ENCODE measurements at places on chromosomes 13 and 19. TPM values are rescaled to one million over a fixed set of nuclear protein-coding genes. Genes with fewer than 3 reads are reported as not detected.

VAV1 gene
- total RNA-seq: 0.60 TPM

ASF1B gene
- 4.5 TPM for total RNA-seq

VSTM1 gene
- total RNA-seq: not detected

ERFL gene
- total RNA-seq: 0.27 TPM

CCDC8 gene
- total RNA-seq: 1.1 TPM

N4BP2L2 gene
- 64.0 TPM for total RNA-seq

SHC2 gene
- total RNA-seq: 30.3 TPM

ZNF331 gene
- total RNA-seq: 5.0 TPM

ZNF560 gene
- not detected for total RNA-seq

RPL36 gene
- total RNA-seq: 433 TPM

GATAD2A gene
- 48.6 TPM for total RNA-seq

- H3K4me3 ChIP-seq: no peak overlapping the region
- H3K27ac ChIP-seq: no peak overlapping the region
- H3K36me3 ChIP-seq: no peaks in the 10 kb centered on the region
- peak; percentile 7 for DNase-seq
- no peaks in the 10 kb centered on the region for H3K4me1 ChIP-seq
These were observed 1.9 kb downstream of the ATP4B start for GRCh38 chr13:113656003-113656588.

DNA sequence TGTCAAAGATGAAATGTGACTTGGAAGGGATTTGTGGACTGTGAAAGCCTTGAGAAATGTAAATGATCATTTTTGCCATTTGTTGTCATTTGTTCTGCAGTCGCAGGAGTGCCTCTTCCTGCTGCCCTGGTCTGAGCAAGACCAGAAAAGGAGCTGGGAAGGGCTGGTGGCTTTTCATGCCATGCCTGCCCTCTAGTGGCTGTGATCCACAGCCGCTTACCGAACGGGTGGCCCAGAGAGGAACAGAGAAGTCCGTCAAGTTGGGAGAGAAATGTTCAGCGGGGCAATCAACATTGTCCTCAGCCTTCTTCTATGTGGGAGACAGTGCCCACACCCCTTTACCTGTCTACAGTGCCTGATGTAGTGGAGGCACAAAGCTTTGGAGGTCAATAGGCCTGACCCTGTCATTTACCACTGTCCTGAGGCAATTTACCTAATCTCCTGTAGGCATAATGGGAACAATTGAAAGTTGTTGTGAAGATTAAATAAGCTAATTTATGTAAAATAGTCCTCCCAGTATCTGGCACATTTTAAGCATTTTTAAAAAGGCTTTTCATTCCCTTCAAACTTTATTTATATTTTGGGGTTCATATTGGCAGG lies 224.5 kb downstream of the B3GLCT start:
- H3K4me1 ChIP-seq: no peaks in the 10 kb centered on the region
- DNase-seq: peak; percentile 78
- H3K36me3 ChIP-seq: no peaks in the 10 kb centered on the region

GRCh38 chr13:30318026-30318425 lies 10.7 kb upstream of the KATNAL1 start:
- no peaks in the 10 kb centered on the region for H3K4me1 ChIP-seq
- no peak overlapping the region for H3K4me3 ChIP-seq
- DNase-seq: no peak
- H3K27me3 ChIP-seq: no peaks in the 10 kb centered on the region
- H3K27ac ChIP-seq: no peak overlapping the region

GRCh38 chr13:19838865-19839275 lies 24.6 kb downstream of the ZMYM5 start:
- H3K4me1 ChIP-seq: no peaks in the 10 kb centered on the region
- H3K36me3 ChIP-seq: no peaks in the 10 kb centered on the region
- no peaks in the 10 kb centered on the region for H3K27me3 ChIP-seq

DNA sequence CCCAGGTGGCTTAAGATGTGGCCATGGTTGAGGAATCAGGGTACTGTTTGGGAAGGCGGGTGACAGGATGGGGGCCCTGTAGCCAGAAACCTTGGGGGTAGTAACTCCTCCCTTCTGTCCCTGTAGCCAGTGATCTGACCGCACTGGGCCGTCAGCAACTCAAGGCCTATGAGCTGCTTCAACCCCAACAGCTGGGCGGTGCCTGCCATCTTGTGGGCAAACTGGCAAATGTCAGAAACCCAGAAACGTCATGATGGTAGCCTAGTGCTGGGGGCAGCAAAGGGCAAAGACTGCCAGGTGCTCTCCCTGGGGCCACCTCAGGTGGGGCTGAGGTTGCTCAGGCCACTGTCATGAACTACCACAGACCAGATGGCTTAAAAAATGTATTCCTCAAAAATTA lies 3.5 kb downstream of the COPE start:
- DNase-seq: peak; percentile 39
- H3K36me3 ChIP-seq: no peaks in the 10 kb centered on the region
- peaks cover 22% of the 10 kb centered on the region for H3K4me1 ChIP-seq
- no peak overlapping the region for H3K4me3 ChIP-seq

DNA sequence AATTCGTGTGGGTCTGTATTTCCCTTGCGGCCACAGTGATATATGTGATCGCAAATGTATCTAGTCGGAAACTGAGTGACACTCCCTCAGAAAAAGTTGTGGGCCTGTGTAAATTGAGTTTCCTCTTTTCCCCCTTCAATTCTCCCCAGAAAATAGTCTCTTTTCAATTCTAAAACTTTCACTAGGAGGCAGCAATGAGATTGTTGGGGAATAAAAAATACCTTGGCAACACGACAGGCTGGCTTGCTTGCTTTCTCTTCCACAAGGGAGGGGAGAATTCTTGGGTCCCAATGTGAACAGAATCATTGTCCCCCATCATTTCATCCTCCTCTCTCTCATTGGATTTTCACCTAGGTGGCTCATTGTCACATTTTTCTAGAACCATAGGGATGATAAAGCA lies 3.7 kb upstream of the SOX21 start:
- no peaks in the 10 kb centered on the region for H3K36me3 ChIP-seq
- H3K4me1 ChIP-seq: peaks cover 23% of the 10 kb centered on the region
- H3K4me3 ChIP-seq: no peak overlapping the region
- H3K27ac ChIP-seq: no peak overlapping the region

GRCh38 chr19:58572818-58573657 lies at the start of gene MZF1:
Gene MZF1 (minus strand): TSS chr19:58573335. CDS start chr19:58571389, 1,946 bp downstream.
- peaks cover 6% of the 10 kb centered on the region for H3K36me3 ChIP-seq
- no peaks in the 10 kb centered on the region for H3K27me3 ChIP-seq
- H3K27ac ChIP-seq: peak within 1 kb of the TSS; percentile 97
- peaks cover 28% of the 10 kb centered on the region for H3K4me1 ChIP-seq

- H3K4me1 ChIP-seq: peaks cover 39% of the 10 kb centered on the region
- no peak for DNase-seq
- peaks cover 10% of the 10 kb centered on the region for H3K27me3 ChIP-seq
- H3K27ac ChIP-seq: no peak overlapping the region
These were observed 3.0 kb downstream of the IRS2 start for GRCh38 chr13:109783447-109783814.

DNA sequence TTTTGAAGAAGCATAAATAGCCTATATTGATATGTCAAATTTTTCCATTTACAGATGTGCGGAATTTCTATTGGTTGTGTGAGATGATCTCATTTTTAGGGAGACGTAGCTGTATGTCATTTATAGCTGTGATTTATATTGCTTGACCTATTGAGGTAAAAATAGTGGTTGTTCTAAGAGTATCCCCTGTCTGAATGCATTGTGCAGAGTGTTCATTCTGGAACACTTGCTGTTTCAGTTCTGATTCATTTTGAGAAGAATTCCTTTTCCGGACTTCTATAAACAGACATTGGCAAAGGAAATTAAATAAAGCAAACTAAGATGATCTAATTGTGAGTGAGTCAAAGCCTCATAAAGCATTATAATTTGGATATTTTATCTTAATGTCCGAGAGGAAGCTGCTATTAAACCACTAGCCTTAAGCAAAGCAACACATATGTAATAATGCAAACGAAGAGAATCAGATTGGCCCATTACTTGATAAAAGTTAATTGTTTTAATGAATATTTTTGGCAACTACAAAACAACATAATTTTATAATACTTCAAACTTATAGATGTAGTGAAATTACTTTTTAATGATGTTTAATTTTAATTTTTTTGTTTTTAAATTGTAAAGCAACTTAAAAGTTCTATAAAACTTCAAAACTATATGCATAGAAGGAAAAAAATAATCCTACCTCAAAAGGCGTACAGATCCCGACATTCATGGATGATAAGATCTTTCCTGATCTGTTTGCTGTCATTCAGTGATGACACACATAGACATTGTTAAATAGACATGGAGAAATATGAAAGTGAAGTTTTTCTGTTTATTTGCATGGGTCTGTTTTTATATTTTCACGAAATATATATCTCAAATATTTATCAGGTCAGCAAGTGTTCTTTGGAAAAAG lies 942.6 kb upstream of the SLC10A2 start:
- DNase-seq: no peak
- H3K27me3 ChIP-seq: no peaks in the 10 kb centered on the region
- H3K36me3 ChIP-seq: no peaks in the 10 kb centered on the region
- H3K4me3 ChIP-seq: no peak overlapping the region
- H3K27ac ChIP-seq: no peak overlapping the region

- H3K4me3 ChIP-seq: no peak overlapping the region
- H3K4me1 ChIP-seq: peaks cover 34% of the 10 kb centered on the region
- no peak overlapping the region for H3K27ac ChIP-seq
These were observed 13.6 kb downstream of the LATS2 start for GRCh38 chr13:21047591-21048282.

DNA sequence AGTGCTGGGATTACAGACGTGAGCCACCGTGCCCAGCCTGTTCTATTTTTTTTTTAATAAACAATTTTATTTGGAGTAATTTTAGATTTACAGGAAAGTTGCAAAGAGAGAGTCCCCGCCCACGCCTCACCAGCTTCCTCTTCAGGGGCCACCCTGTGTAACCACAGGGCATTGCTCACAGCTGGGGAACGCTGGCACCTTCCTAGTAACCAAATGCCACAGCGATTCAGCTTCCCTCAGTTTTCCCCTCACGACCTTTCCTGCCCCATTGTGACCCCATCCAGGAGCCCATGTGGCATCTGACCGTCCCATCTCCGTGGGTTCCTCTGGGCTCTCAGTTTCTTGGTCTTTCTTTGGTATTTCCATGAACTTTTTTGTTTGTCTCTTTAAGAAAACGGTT lies 83.9 kb downstream of the GNG7 start:
- no peak overlapping the region for H3K4me3 ChIP-seq
- no peaks in the 10 kb centered on the region for H3K36me3 ChIP-seq
- H3K27ac ChIP-seq: peak overlapping the region; percentile 36
- DNase-seq: peak; percentile 74
- H3K4me1 ChIP-seq: peaks cover 5% of the 10 kb centered on the region
- H3K27me3 ChIP-seq: no peaks in the 10 kb centered on the region
